Activated naive CD4-positive, alpha-beta T cell treated with anti-CD3 and anti-CD28 coated beads, Interleukin-2, amount 50 U/mL, for 16 hours (primary cell): ENCODE measurements at places on chromosomes 12 and 14.

- no peak for DNase-seq
Measured at GRCh38 chr12:45223868-45224267, 8.0 kb downstream of the ANO6 start.

DNA sequence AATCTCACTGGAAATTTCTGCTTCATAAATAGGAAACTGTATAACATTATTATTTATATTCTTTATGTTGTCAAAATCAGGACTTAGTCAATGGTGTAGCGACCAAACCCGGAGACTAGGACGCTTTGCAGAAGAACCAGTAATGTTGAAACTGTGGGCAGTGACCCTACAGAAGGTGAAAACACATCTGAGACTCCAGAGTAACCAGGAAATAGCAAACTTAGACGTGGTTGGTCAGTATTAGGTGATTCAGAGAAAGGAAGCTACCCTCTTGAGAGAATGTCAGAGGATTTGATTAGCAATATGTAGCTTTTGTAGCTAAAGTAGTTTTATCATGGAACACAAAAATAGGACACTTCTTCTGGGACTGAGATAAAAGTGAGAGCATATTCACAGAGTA lies 381.9 kb downstream of the SLC16A7 start:
- no peak for DNase-seq

GRCh38 chr14:58353516-58354299 lies 42.0 kb upstream of the TOMM20L start:
- no peak for DNase-seq

- no peak for DNase-seq
Measured at GRCh38 chr14:31263485-31264133, 56.0 kb upstream of the HECTD1 start.

DNA sequence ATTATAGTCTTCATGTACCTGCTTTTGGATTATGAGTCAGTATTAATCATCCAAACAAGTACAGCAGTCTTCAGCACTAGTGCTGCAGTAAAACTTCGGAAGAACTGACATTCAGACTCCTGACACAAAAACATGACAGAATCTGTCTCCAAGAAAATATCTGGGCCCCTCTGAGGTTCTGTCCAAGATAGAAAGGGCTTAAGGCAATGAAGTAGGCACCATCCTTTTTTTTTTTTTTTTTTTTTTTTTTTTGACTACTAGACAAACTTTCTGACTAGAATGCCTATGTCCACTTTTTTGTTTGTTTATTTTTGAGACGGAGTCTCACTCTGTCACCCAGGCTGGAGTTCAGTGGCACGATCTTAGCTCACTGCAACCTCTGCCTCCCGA lies 112.5 kb downstream of the MED13L start:
- DNase-seq: no peak

DNA sequence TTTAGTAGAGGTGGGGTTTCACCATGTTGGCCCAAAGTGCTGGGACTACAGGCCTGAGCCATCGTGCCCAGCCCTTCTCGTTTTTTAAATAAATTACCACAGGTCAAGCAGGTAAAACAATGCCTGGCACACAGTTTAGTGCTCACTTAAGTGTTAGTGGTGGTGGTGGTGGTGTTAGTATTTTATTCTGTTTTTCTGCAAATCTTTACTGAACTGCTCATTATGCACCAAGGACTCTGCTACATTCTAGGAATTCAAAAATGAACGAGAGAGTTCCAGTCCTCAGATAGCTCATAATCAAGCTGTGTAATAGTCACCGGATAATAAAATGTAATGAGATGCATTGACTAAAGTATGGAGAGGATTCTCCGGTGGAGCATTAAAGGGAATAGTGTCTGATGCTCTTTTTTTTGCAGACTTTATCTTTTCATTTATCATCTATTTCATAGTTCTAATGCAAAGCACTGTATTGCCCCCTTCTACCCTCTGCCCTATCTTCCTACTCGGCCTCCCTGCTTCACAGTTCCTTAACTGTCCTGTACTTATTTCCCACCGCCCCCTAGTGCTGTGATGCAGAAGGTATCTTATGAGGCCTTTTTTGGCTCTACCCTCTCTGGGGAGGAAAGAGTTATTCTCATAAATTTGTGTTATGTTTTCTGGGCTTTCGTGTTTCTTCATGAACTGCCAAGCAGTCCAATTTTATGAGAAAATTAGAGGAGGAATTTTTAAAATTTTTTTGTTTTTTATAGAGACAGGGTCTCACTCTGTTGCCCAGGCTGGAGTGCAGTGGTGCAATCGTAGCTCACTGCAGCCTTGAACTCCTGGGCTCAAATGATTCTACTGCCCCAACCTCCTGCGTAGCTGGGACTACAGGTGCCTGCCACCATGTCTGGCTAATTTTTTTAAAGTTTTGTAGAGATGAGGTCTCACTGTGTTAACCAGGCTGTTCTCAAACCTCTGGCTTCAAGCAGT lies 1.0 kb downstream of the ITFG2 start:
- DNase-seq: peak; percentile 53

DNA sequence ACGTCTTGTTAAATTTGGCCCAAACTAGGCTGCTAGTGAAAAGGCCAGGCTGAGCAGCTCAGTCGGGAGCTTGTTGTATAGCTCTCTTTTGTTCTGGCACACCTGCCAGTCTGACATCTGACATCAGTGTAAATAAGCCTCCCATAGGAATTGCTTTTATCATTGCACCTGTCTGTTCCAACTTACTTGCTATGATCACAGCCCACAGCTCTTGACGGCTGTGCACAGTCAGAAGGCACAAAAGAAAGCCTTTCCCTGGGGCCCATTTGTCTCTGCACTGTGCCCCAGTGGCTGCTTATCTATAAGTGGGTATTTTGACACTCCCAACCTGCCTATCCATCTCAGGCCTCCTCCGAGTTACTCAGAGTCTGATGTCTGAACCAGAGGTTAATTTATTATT lies 324.5 kb downstream of the NUAK1 start:
- DNase-seq: no peak

- no peak for DNase-seq
Measured at GRCh38 chr12:61781021-61781581, 479.1 kb upstream of the USP15 start.

DNA sequence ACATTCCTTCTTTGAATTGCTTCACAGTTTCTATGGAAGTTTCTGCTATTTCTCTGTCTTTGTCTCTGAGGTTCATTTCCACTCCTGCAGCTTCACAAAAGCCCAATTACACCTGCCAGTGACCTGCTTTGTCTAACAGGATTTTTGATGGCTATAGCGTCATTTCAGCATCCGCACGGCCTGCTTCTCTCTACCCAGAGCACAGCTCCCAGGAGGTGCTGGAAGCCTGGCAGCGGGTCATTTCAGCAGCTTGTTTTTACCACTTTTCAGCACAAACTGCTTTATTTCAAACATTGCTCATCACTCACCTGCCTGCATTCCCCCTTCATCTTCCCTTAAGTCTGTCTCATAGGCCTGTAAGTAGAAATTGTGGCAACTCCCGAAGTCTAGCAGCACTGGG lies 434.5 kb upstream of the GARIN6 start:
- no peak for DNase-seq

DNA sequence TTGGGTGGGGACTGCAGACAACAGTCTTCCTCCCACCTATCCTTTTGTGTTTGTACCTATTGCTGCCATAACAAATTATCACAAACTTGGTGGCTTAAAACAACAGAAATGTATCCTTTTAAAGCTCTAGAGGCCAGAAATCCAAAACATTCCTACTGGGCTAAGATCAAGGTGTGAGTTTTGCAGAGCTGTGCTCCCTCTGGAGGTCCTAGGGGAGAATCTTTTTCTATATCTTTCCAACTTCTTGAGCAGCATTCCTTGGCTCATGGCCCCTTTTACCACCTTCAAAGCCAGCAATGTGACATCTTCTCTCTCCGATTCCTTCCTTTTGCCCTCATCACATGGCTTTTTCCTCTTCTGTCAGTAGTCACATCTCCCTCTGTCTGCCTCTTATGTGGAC lies 190.6 kb downstream of the TTC8 start:
- no peak for DNase-seq

DNA sequence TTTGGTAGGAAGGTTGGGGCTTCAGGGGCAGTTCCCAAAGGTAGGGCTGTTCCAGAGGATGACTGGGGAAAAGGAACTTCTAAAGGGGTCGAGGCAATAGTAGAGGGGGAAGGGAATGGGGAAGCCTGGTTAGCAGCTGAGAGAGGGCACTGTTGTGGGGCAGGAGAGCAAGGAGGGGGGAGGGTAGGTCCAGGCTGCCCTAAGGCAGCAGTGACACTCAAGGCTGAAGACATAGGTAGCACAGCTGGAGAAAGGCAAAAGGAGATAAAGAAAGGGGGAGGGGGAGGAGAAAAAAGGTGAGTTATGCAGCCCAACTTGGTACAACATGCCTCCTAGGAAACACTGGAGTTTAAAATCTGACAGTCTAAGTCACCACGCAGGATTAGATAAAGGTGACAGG lies 3.9 kb downstream of the NACA start:
- DNase-seq: no peak
